ENCODE measurements at places on chromosomes 5 and 9.

DNA sequence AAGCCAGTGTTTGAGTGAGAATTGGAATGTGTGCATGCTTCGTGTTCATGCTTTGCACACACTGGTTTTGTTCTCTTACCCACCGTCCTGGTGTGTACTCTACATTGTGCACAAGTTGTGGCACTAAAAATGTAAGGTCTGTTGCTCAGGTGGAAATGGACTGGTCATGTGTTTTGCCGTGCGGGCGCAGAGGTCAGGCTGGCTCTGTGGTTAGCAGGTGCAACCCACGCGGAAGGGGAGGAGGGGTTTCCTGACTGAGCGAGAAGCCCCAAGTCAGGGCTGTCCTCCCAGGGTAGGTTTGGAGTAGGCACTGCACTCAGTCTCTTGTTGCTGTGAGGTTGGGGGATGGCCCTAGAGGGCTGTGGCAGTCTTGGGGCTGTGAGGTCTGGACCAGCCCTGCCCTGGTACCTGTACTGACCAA lies 86.6 kb downstream of the EHMT1 start:
- DNase-seq = no peak

DNA sequence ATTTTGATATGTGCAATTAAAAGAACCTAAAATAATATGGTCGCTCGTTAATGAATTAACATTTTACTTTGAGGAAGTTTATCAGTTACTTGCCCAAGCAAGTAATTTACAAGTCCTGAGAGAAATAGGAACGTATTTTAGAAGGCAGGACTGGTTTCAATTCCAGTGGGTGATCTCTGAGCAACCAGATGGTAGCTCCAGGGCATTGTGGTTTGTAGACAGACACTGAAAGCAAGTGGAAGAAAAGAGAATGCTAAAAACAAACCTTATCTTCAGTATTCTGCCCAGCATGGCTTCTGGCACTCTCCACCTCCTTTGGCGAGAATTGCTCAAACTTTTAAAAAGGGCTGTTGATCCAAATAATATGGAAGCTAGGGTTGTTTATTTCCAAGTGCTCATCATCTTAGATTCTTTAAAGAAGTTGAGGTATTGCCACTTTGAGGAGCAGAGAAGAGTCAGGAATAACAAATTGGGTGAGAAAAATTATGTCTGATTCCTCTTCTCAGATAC lies 31.8 kb upstream of the ERAP2 start:
- DNase-seq = peak; percentile 35

DNA sequence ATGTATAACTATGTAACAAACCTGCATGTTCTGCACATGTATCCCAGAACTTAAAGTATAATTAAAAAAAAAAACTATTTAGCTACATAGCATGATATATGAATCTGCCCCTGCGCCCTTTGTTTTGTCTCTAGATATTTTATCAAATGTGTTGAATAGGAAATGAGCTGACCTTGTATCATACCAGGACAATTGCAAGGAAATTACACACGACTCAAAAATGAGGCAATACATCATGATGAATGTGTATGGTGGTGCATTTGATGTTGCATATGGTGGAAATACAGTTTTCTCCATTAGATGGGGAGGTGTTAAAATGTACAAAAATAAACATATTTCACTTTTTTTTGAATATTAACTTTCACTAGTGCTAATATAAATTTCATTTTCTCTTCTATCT lies 28.6 kb upstream of the CEP78 start:
- no peak for DNase-seq

- peak; percentile 97 for DNase-seq
These were observed 38.5 kb upstream of the SLC44A1 start for GRCh38 chr9:105205787-105206495.

DNA sequence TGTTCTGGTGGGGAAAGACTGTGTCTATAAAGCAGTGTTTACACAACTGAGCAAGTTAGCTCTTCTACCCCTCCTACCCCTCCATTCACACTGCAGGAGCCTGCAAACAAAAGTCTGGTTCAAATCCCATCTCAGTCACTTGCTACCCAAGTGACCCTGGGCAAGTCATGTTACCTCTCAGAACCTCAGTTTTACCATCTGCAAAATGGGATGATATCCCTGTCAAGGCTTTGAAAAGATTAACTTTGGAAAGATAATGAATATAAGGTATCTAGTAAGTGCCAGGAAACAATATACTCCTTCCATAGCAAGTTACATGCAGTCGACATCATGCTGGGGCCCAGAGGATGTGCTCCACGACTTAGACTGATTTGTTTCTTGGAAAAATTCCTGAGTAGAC lies 161.5 kb downstream of the SEC61B start:
- no peak for DNase-seq

GRCh38 chr5:102794677-102795331 lies 39.7 kb downstream of the PAM start:
- DNase-seq = no peak

GRCh38 chr9:94623253-94623652 lies 16.1 kb downstream of the FBP1 start:
- DNase-seq = peak; percentile 11

- no peak for DNase-seq
These were observed 218.4 kb downstream of the EBF1 start for GRCh38 chr5:158881091-158881880.

DNA sequence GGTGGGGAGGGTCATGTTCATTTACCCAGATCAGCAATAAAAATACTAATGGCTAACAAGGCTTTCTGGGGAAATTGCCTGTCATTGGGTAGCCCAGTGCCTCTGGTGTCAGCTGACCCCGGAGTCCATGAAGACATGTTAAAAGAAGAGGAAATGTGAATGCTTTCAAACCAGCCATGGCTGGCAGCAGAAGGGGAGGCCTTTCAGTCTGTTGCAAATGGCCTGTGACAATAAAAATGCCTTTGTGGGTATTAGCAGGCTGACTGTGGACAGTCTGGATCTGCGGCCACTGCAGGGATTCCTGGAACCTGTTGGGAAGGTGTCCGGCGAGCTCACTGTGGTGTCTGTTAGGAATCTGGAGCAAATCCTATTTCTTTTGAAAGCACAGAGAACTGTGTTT lies 7.5 kb downstream of the ABL1 start:
- DNase-seq = no peak

DNA sequence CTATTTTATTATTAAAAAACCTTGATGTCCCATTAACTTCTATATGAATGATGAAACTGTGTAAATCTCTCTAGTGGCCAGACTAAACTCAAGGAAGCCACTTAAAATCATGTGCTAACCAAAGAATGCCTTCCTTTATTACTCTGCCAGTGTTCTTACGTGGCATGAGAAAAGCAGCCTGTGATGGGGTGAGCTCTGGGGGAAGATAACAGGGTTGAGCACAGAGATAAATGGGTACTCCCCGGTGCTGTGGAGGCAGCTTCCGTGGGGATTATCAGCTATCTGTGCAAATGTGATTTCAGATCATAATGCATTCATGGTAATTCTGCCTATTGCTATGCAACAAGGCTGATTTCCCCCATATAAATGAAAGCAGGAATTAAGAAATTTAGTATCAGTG lies 181.3 kb downstream of the CAVIN4 start:
- DNase-seq = no peak

DNA sequence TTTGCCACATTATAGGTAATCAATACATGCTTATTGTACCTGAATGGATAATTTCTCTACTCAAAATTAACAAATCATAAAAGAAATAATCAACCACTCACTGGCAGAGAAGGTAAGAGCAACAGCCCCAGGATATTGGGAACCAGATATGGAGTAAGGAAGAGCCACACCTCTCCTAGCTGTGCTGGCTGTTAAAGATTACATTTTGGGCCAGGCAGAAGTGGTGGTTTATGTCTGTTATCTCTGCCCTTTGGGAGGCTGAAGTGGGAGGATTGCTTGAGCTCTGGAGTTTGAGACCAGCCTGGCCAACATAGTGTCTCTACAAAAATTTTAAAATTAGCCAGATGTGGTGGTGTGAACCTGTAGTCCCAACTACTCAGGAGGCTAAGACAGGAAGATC lies 56.4 kb downstream of the BHMT start:
- no peak for DNase-seq

DNA sequence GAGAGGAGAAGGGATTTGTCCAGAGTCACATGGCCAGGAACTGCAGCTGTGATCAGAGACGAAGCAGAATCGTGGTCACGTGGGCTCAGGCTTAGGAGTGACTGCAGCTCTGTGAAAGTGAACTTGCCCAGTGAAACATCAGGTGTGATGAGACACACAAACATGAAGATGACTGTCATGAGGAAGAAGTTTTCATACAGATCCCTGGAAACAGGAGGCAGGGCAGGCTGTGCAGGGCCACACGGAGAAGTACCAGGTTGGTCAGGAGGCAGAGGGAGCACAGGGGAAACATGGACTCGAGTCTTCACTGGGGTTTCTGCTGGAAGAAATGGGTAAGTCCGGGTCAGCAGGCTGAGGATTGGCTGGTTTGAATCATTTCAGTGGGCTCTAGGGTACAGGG lies 64.1 kb downstream of the BARX1 start:
- DNase-seq = no peak

GRCh38 chr5:129322968-129323367 lies 137.1 kb upstream of the ADAMTS19 start:
- DNase-seq = no peak

GRCh38 chr5:17819783-17820182 lies 185.5 kb downstream of the TAF11L14 start:
- DNase-seq = peak; percentile 44

GRCh38 chr5:171315925-171316257 lies 6.8 kb downstream of the TLX3 start:
- no peak for DNase-seq

GRCh38 chr5:180495991-180496741 lies 2.0 kb downstream of the CNOT6 start:
- DNase-seq = no peak

DNA sequence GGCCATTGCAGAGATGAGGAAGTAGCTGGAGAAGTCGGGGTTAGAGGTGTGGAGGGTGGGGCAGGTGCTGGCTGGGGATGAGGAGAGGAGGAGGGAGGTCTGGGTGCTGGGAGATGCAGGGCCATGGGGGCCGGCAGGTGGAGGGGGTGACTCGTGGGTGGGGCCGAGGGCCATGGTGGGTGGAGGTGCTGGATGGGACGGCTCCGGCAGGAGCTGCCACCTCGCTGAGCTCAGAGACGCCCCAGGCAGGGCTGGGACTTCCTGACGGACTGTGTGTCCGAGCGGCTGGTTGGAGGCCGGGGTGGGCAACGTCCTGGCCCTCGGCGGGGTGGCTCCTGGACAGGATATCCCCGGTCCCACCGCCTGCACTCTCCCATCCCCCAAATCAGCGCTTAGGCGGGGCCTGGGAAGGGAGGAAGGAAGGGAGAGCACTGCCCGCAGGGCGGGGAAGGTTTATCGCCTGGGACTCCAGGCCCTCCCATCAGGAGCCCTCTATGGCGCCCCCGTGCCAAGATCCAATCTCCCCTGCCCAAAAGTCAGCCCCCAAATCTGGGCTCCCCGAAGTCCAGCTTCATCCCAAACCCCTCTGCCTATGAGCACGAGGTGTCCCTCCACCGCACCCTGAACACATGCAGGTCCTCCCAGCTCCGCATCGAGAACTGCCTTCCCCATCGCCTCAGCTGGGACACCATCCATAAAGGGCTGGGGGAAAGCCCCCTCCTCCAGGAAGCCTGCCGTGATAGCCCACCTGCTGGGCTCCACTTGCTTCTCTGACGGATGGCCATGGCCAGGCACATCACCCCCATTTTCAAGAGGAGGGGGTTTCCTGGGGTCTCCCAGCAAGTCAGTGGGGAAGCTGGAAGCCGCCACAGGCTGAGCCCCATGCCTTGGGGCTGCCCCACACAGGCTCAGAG lies 58.3 kb upstream of the NOTCH1 start:
- no peak for DNase-seq

DNA sequence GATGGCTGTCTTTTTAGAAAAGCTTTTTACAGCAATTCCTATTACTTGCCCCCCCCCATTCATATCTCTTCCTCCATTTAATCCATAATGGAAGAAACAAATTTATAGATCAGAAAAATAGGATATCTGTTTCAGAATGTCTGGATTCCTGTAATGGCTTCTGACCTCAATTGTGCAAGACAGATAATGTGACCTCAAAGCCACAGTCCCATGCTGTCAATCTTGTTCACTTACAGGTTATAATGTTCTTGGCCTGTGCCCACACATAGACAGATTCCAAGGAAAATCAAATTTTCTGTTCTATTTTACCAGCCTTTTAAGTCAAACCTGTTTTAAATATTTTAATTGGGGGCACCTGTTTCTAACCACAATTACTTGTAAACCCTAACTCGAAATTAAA lies 143.4 kb downstream of the ENTREP1 start:
- DNase-seq = no peak

GRCh38 chr9:115691693-115692092 lies 461.9 kb upstream of the PAPPA start:
- peak; percentile 74 for DNase-seq

GRCh38 chr9:86303316-86303975 lies 21.1 kb upstream of the ISCA1 start:
- DNase-seq = no peak

- DNase-seq = no peak
These were observed 128.2 kb downstream of the TMEM161B start for GRCh38 chr5:88140396-88140855.

DNA sequence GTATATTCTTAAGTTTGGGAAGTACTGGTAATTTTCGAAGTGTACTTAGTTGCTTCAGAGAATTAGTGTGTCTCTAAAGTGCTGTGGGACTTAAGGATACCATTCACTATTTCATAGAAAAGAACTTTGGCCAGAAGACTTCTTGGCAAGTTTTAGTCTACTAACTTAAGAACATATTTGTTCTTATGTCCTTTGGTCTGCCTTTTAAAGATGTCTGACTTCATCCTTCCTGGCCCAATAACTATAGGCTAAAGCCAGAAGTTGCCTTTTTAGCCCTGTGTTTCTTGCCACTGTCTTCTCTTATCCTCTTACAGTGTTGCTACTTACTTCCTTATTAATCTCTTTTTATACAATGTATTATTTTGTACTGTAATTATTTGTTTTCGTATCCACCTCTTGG lies 6.3 kb downstream of the RBM27 start:
- no peak for DNase-seq
